ENCODE measurements at places on chromosomes 7 and 10.

DNA sequence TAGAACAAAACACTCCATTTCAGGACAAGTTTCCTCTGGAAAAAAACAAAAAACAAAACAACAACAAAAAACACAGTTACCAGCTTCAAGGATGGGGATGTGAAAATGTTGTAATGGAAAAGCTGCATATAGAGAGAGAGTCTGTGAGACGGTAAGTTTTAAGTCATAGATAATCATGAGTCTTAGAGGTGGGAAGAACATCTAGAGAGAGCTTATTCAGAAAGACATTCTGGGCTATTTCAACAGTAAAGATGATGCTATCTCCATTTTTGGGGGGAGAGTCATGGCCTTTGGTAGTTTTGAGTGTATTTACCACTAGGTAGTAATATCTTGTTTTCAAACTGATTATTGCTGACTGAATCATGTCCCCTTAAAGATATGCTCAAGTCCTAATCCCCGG, 23.3 kb upstream of the INPP5F start:
- DNase-seq: no peak

DNA sequence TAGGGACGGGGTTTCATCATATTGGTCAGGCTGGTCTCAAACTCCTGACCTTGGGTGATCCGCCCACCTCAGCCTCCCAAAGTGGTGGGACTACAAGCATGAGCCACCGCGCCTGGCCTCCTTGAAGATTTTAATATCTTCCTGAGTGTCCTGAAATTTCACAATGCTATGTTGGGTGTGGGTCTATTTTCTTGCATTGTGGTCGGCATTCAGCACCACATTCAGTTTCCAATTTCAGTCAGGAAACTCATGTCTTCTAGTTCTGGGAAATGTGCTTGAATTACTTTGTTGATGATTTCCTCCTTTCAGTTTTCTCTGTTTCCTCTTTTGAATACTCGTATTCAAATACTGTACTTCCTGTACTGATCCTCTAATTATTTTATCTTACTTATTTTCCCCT, 49.3 kb upstream of the IL6 start:
- no peak for DNase-seq

DNA sequence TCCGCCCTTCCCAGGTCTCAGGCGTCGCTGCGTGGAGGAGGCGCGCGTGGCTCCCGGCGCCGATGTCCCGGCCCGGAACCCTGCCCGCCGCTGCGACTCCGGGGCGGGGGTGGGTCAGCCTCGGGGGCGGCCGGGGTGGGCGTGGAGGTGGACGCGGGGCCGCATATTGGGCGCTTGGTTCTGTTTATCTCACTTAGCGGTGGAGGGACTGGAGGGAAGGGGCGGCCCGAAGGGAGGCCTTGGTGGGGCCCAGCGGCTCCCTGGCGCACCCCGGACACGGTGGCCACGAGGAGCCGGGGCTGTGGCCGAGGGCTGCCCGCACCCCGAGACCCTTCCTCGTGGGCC, 8.6 kb downstream of the UNCX start:
- DNase-seq: no peak

- DNase-seq: peak; percentile 12
These were observed 85.3 kb upstream of the RET start for GRCh38 chr10:42991442-42992098.

GRCh38 chr7:137017221-137017620, 148.8 kb downstream of the CHRM2 start:
- no peak for DNase-seq

DNA sequence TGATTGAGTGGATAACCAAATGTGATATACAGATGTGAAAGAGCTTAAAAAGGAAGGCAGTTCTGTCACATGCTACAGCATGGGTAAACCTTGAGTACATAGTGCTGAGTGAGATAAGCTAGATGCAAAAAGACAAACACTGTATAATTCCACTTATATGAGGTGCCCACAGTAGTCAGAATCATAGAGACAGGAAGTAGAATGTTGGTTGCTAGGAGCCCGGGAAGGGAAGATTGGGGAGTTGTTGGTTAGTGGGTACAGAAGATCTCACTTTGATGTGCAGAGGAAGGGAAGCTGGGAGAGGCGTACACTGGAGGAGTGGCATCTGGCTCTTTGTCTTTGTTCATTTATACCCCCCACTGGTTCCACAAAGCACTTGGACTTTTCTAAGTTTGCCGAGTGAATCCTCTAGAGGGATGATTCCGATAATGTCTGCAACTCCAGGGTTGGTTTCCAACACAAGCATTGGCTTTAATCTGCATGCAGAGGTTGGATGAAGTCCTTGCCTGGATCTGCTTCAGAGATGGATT, 39.5 kb downstream of the TSPAN14 start:
- DNase-seq: no peak

DNA sequence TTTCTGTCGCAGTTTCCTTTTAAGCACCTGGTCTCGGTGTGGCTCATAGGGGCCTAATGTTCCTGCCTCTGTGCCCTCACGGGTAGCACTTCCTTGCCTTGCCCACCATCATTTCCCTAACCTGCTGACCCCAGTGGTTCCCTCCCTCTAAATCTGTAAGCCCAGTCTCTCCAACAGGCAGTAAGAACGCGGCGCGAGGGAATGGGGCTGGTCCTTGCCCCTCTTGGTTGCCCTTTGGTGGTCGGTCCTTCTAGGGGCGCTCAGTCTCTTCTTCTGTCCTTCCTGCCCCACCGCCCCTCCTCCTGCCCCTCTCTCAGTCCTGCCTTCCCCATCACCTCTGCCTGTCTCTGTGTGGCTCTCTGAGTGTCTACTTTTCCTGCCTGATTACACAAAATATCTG, 21.2 kb downstream of the EMX2 start:
- no peak for DNase-seq

All from right hindlimb (tissue), 1 donor.